NB4 (cell line): ENCODE measurements at places on chromosomes 4 and X.

DNA sequence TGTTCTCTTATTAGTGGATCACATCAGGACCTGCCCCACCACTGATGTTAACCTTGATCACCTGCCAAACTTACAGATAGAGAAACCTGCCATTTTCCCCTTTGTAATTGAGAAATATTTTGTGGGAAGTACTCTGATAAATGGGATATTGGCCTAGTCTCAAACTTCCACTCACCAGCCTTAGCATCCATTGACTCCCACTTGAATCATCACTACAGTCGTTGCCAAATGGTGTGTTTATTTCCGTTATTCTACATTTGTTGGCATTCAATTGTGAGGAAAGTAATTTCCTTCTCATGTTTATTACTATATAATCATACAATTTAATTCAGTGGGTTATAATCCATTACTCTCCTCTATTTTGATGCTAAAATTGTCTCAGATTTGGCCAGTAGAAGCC is 156.4 kb upstream of the CXCL13 start:
- no peak for DNase-seq

- no peak for DNase-seq
These were observed 63.6 kb upstream of the SH3RF1 start for GRCh38 chr4:169334335-169334734.

GRCh38 chrX:118630848-118631247 is 96.6 kb upstream of the IL13RA1 start:
- DNase-seq = peak; percentile 85

- DNase-seq = no peak
These were observed 450.9 kb upstream of the NR3C2 start for GRCh38 chr4:148893095-148893494.

DNA sequence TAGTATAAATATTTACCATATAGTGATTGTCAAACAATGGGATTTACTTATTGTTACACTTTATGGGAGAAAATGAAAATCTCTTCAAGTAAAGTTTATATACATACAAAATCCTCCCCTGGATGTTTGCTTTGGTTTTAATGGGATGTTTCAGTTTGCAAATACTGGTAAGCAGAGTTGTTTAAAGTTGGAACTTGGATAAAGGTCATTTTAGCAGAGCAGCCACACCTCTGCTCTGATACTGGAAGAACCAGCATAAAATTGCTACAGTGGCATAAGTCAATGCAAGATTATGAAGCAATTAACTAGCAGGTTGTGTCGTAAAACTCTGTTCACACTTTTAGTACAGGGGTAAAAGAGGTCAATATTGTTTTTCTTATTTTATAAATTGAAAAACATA is 101.2 kb downstream of the TRAPPC11 start:
- no peak for DNase-seq

DNA sequence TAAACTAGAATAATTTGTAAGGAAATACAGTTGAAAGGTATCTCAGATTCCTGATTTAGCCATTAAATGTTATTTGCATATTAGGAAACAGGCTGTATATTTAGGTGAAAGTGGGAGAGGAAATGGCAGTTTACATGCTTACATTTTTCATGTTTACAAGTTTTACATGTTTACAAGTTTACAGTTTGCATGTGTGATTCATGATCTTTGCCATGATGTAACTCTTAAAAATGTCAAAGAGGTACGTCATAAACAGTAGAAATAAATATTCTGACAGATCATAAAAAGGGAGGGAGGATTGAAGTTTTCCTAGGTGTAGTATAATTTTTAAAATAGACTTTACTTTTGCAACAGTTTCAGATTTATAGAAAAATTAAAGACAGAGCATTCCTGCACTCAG is 45.7 kb downstream of the KDM6A start:
- no peak for DNase-seq

DNA sequence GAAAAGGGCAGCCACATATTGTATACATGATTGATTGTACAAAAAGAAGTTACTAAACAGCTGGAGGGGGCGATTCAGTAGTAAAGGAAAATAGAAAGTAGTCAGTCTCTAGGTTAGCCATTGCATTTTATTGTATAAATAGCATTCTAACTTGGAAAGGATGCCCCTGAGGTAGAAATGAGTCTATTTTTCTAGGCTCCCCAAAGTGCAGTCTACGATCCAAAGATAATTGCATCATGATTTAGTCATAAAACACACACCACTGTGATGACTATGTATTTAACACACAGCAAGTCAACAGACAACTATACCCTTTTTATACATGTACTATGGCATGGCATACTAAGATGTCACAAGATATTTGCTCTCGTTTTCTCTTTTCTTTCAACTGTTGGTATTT is 204.9 kb downstream of the APBB2 start:
- DNase-seq = no peak

DNA sequence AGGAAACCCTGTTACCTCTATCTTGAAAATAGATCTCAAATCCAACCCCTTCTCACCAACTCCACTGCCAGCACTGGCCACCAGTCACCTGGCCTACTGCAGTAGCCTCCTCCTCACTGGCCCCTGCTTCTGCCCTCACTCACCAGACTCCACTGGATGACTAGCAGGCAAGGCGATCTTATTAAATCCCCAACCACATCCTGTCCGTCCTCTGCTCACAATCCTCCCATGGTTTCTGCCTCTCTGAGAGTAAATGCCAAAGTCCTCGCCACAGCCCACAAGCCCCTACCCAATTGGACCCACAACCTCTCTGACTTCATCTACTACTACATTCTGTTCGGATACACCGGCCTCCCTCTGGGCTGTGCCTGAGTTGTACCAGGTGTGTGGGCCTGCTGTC is 5.4 kb upstream of the PIM2 start:
- DNase-seq = peak; percentile 37

- DNase-seq = peak; percentile 89
These were observed 325.0 kb downstream of the ARHGAP10 start for GRCh38 chr4:148056879-148057278.

GRCh38 chr4:77175201-77175611 is 18.2 kb downstream of the CCNG2 start:
- no peak for DNase-seq

DNA sequence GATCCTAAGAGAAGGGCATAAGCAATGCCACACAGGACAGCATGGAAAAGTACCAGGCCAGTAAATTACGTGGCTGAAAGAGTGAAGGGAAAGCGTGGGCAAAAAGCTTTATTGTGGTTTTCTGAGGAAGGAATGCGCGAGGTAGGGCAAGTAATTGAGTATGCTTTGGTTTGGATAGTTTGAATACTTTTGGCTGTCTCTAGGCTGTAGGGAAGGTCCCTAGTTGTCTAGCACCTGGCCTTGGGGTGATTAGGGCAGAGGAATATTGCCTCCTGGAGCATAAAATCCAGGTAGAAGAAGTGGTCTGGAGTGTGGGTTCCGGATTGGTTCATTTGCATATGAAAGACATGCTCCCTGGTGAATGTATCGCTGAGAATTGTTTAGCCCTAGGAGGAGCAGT is 46.4 kb upstream of the NALF2 start:
- DNase-seq = no peak

DNA sequence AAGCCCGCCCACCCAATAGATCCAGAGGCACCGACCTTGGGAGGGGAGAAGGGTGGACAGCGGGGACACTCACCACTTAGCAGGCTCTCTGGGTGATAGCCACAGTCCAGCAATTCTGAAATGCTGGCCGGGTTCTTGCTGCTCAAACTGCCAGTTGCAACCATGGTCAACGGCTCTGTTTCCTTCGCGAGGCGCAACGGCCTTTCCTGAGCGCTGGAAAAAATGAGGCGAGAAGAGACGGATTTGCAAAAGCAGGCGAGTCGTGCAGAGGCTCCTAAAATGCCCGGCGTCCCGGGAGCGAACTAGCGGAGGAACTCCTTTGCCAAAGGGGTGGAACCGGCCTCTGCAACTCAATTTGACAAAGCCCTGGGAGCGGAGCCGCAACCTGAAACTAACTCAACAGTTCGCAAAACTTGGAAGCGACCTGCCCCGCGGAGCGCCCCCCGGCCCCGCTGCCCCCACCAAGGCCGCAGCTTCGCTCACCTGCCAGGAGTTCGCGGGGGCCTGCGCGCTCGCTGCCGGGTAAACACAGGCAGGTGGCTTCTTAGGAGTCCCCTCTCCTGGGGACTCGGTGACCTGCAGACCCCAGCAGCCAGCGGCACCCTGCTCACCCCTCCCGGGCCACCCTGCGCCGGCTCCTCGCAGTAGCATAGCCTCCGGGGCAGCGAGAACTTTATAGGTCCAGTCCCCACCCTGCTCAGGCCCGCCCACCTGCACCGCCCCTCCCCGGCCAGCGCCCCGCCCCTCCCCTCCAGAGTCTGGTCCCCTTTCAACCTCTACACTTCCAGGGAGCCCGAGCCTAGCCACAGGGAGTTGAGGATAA is at the start of gene DDIT4L:
DDIT4L (minus strand) TSS at position 649 of the 823 bp plus-strand sequence; CDS start at position 164, 485 bp downstream.
- DNase-seq = no peak

GRCh38 chrX:47200385-47201150 is 6.9 kb downstream of the UBA1 start:
- no peak for DNase-seq

- peak; percentile 43 for DNase-seq
These were observed 4.2 kb downstream of the MID1 start for GRCh38 chrX:10615931-10616774.

DNA sequence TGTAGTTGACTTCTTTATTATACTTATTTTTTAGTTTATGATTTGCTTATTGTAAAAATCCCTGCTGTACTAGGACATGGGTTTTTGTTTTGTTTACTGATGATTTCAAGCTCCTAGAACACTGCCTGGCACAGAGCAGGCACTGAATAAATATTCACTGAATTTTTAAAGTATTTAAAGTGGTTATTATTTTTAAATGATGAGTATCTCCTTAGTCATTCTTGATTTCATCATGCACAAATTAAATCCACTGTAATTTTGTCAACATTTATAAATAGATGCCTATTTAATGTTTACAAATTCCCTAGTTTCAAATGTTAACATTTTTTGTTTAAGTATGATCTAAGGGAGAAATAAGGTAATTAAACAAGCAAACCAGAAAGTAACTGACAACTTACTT is 367.9 kb upstream of the SLIT2 start:
- no peak for DNase-seq

DNA sequence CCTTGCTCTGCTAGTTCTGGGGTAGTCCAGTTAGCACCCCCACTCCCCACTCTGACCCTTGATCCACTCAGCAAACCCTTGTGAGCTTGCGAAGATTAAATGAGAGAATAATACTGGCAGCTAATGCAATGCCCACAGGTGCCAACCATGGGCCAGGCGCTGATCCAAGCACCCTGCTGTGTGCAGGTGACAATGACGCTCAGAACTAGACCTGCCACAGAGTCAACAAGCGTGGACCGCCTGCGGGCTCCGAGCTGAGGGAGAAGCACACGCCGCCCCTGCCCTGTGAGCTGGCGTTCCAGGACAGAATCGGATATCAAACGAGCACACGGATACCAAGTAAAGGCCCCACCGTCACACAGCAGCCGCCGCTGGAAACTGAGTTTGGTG is 129.2 kb downstream of the FAM53A start:
- DNase-seq = no peak

GRCh38 chr4:153684971-153685371 is 891 bp downstream of the TLR2 start:
- DNase-seq = no peak
